HT-29 (cell line): ENCODE measurements at places on chromosomes 4 and X.

DNA sequence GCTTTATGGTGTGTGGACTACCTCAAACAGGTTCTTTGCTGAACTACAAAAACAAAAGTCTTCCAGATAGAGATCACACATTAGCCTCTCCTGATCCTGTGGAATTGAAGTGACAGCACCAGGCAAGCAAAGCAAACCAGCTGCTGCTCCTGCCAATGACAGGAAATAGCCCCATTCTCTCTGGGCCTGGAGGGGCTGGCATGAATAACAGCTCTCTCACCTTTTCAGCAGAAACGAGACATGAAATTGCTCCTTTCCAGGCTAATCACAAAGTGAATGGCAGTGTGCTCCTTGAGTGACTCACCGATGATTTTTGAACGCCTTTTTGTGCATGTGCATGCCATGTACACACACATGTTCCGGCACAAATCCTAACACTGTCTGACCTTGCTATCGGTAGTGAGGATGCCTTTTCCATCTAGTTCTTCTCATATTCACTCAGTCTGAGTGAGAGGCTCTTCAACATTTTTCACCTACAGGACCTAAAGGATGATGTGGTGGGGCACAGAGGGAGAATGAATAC is 24.4 kb downstream of the MFAP3L start:
- no peak for DNase-seq

GRCh38 chrX:97587171-97587570 is 703.5 kb downstream of the RPA4 start:
- DNase-seq, result no peak

DNA sequence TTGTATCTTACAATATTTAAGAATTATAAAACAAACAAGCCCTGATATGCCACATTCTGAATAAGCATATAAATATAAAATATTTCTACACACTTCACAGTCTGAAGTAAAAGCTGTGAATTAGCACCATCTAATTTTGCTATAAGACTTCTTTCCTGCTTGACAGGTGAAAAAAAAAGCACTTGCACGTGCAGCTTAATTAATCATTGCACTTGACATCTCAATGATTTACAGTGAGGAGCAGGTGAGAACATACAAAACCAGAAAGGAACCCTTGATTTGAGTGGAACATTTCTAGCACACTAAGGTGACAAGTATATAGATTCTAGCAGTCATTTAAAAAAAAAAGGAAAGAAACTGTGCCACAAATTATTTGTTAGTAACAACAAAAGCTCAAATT is 47.9 kb downstream of the CHIC2 start:
- DNase-seq, result no peak

DNA sequence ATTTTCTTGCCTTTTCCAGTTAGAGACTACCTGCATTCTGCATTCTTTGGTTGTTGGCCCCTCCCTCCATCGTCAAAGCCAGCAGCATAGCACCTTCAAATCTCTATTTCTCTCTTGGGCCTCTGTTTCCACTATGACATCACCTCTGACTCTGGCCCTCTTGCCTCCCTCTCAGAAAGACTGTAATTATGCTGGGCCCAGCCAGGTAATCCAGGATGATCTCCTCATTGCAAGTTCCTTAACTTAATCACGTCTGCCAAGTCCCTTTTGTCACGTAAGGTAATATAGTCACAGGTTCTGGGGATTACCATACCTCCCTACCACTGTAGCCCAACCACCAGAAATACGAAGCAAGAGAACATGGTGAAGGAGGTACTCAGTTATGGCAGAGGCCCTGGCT is 39.3 kb upstream of the NYX start:
- DNase-seq, result no peak

DNA sequence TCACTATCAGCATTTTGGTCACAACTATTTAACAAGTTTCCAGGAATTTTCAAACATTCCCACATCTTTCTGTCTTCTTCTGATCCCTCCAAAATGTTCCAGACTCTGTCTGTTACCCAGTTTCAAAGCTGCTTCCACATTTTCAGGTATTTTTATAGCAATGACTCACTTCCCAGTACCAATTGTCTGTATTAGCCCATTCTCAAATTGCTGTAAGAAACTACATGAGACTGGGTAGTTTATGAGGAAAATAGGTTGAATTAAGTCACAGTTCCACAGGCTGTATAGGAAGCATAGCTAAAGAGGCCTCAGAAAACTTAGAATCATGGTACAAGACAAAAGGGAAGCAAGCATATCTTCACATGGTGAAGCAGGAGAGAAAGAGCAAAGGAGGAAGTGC is 475.0 kb upstream of the PCDH7 start:
- no peak for DNase-seq

- DNase-seq, result no peak
Measured at GRCh38 chrX:44483965-44484606, 58.6 kb downstream of the FUNDC1 start.
